ENCODE measurements at places on chromosomes 4 and X. TPM values are rescaled to one million over a fixed set of nuclear protein-coding genes. Genes with fewer than 3 reads are reported as not detected.

GRCh38 chr4:26239801-26240200 is 81.0 kb upstream of the RBPJ start:
- no peak for DNase-seq

DNA sequence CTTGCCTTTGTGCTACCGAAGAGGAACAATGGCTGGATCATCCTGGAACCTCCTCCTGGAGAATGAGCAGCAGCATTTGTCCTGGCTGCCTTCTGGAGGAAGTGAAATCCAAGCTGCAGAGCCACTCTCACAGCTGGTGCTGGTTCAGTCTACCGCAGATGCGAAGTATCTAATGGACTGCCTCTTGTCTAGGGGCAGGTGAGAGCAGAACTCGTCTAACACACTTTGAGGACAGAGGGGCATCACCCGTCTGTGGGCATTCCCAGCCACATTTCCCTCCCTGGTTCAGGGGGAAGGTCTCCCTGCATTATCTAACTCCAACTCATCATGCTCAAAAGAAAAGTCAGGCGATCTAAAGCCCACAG is 338.2 kb upstream of the GATB start:
- DNase-seq, result no peak

DNA sequence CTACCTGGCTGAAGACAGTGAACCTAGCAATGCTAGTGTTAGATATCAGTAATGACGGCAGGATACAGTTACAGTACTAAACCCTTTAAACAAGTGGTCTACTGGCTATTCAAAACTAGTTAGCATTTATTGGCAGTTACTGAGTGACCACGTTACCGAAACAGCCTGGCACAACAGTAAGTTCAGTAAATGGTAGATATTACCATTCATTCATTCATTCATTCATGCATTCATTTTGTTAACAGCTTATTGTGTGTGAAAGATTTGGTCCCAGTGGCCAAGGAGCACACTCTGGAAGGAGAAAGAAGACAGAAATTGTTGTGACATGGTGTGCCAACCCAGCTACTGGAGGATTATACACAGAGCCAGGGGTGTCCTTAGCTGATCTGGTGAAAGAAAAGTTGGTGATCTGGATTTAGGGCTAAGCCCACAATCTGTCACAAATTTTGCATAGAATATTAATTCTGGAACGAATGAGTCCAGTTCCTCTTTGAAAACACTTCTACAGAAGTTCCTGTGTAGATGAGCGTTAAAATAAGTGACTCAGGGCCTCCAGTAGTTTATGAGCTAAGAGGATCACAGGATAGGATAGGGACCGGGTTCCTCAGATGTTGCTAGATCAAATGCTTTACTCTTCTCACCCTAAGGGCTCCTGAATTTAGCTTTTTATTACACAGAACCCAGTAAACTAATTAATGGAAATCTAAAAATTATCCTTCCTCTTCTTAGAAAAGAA is 179.1 kb downstream of the CBR4 start:
- DNase-seq, result no peak

- no peak for DNase-seq
Observed at GRCh38 chrX:134533952-134534351, 74.0 kb downstream of the HPRT1 start.

DNA sequence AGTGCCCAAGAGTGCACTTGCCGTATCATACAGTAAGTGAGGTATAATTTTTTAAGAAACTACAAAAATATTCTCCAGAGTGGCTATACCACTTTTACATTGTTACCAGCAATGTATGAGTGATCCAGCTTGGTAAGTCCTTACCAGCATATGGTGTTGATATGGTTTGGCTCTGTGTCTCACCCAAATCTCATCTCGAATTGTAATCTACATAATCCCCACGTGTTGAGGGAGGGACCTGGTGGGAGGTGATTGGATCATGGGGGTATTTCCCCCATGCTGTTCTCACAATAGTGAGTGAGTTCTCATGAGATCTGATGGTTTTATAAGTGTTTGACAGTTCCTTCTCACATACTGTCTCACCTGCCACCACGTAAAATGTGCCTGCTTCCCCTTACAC is 44.8 kb downstream of the RBMX start:
- DNase-seq, result no peak

DNA sequence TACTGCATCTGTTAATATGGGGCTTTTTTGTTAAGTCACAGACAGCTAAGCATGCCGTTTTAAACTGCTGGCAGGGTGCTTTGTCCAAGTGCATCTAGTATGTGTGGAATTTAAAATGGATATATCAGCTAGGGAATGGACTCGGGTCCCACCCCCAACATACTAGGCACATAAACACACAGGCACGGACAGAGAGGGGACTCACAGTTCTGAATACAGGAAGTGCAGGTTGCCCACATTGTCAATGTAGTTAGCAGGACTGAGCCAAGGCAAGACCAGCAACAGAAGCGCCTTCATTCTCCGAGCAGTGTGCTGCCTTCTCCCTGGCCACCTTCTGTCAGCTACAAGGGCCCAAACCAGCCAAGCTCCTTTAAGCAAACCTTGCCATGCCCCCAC is 33.6 kb downstream of the LNX1 start:
- no peak for DNase-seq

DNA sequence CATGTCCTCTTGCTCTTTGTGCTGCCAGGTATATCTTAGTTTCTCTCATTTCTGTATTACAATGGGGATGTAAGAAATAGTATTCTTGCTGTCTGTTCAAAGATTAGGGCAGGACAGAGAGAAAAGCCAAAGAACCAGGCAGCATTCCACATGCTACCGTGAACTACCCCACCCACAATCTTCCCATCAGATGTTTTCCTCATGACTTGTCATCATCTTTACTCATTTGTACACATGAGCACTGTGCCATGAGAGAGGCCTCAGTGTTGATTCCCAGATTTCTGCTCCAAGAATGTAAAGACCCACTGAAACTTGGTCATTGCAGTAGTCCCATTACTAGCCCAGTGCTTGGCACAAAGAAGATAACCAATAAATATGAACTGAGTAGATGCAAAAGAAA is 354.6 kb upstream of the RASGEF1B start:
- DNase-seq, result no peak

DNA sequence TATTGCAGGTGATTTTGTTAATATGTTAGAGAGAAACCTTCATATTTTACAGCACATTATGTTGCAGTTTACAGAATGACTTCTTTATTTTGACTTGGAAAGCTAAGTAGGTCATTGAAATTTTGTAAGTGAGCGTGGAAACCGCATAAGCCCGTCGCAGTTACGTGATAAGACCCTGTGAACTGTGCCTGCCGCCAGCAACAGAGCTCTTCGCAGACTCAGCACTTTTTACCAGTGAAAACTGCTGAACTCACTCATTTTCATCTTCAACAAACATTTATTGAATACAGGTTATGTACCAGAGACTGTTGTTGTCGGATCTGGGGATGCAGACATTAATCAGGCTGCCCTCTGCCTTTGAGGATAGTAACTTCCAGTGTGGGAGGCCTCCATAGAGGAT is 355.7 kb downstream of the HS3ST1 start:
- DNase-seq, result no peak

DNA sequence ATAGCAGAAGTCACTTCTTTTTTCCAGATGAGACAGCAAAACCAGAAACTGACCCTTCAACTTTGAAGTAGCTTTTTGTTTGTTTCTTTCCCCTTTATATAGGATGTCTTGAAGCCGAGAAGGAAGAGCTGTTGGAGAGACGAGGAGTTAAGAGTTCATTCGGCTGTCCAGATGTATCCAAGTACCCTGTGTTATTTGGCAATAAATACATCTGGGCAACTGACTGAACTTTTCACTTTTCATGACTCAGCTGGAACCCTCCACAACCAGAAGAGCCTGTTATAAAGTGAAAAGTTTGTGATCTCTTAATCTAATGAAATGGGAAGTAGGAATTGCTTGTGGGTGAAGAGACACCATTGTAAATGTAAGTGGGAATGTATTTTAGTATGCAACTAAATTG is 131.2 kb downstream of the HTR2C start:
- DNase-seq, result no peak

GRCh38 chr4:63619771-63620170 is 789.5 kb downstream of the TECRL start:
- DNase-seq, result no peak

GRCh38 chr4:70533211-70533610 is 14.8 kb downstream of the AMTN start:
- DNase-seq, result no peak

- DNase-seq, result no peak
Observed at GRCh38 chrX:110316351-110317060, 1.4 kb downstream of the AMMECR1 start.

- no peak for DNase-seq
Observed at GRCh38 chrX:23013366-23013765, 13.6 kb downstream of the DDX53 start.

GRCh38 chrX:117397844-117398243 is 718.8 kb downstream of the KLHL13 start:
- no peak for DNase-seq

DNA sequence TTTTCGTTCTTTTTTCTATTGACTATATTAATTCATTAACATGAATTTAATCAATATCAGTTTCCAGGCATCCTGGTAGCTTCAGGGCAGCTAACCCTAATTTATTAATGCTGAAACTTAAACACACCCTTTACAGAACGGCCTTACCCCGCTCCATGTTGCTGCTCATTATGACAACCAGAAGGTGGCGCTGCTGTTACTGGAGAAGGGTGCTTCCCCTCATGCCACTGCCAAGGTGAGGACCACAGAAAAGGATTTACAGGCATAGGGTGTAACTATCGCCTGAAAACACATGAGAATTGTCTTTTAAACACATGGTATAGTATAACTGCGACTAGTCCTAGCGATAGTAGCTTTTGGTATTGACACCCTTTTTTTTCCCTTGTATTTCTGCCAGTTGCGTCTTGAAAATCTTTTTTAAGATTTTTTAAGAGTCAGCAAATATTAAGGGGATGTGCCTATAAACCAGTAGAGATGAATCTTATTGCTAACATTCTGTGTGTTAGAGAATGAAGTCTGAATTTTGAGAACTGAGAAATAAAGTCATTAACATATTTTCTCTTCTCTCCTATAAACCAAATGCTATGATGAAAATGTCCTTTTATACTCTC is 229.0 kb downstream of the ANK2 start:
- DNase-seq, result no peak

- DNase-seq, result no peak
Observed at GRCh38 chrX:33175201-33175600, 36.1 kb downstream of the DMD start.

DNA sequence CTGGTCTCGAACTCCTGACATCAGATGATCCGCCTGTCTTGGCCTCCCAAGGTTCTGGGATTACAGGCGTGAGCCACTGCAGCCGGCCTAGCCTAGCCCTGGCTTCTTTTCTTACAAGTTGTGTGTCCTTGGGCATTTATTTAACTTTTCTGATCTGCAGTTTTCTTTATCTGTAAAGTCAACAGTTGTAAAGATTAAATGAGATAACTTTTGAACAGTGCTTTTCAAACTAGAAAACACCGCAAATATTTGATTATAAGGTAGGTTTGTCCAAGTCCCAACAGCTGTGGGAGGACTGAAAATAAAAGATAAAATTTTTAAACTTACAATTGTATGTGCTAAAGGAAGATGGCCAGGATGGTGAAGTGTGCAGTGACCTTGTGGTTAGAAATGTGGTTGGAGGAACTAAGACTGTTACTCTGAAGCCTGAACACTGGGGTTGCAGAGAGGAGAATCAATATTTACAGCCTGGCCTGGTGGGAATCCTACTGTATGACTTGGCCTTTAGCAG is 44.8 kb downstream of the GSX2 start:
- DNase-seq, result no peak

DNA sequence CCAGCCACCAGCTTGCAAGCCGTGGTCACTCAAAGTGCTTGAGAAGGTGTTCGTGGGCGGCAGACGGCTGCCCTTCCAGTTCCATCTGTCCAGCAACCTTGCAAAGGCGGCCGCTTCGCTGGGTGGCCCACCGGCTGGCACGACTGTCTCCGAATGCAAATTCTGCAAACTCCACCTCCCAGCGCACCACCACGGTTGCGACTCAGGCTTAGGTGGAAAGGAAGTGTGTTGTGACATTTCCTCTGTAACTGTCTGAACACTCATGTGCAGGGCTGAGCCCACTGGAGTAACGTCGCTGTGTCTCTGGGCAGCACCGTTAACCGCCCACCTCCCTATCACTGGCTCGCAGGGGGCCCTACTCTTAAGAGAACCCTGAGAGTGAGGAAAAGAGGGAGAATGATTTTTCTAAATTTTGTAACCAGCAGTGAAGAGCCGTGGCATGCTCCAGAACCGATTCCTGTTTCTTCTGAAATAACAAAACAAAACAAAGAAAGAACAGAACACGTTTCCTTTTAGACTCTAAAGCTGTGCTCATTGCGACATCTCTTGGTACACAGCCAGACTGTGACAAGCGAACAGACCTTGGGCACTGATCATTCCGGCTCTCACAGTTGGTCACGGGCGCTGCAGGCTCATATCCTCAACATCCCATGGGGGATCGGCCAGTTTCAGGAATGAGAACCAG is at the start of gene P2RY8:
TSS of gene P2RY8 (minus strand) at position 155 of the 685 bp plus-strand sequence. CDS start 70,627 bp downstream, outside the sequence.
- peak; percentile 87 for DNase-seq

DNA sequence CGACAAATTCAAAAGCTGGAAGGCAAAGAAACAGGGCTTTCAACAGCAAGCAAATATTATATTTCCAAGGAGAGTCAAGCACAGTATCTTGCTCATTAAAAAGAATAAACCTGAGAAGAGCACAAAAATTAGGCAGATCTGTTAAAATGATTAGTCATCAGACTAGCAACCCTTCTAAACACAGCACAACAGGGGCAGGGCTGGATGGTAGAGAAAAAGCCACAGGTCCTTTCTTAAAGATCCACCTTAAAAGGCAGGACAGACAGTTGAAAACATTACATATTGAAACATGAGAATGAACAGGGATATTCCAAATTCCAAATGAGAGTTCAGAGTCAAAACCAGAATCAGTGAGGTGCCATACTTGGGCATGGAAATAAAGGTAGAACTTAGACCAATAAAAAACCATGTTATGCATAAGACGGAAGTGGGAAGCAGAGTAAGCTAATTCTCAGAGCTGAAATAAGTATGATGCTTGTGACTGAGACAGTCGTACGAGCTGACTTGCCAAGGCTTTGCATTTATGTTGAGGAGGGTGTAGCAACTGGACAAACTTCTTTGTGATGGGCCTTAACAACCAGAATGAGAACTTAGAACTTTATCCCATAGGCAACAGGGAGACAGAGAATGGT is 126.9 kb upstream of the FAM9B start:
- no peak for DNase-seq

MAGEA9B gene
- not detected for total RNA-seq

PDCL2 gene
- total RNA-seq, result not detected

USP17L18 gene
- total RNA-seq, result not detected

FAM9B gene
- not detected for total RNA-seq

Measured in posterior vena cava (tissue), 2 donors.